ENCODE measurements at places on chromosomes 3 and 15.

DNA sequence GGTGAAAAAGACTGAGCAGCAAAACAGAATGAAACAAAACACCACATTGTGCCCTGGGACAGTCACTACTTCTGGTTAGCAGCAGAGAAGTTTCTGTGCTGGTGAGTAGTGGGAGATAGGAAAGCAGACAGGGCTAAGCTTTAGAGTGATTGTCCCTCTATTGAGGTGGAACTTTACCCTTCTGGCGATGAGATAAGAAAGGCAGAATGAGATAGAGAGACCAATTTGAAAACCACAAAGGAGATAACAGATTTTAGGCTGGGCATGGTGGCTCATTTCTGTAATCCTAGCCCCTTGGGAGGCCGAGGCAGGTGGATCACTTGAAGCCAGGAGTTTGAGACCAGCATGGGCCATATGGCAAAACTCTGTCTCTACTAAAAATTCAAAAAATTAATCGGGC is 208.5 kb downstream of the TBL1XR1 start:
- no peak for DNase-seq

GRCh38 chr15:95162967-95163531 is 931.7 kb downstream of the MCTP2 start:
- no peak for DNase-seq

GRCh38 chr15:72535911-72536310 is 61.8 kb downstream of the ARIH1 start:
- DNase-seq, result no peak

DNA sequence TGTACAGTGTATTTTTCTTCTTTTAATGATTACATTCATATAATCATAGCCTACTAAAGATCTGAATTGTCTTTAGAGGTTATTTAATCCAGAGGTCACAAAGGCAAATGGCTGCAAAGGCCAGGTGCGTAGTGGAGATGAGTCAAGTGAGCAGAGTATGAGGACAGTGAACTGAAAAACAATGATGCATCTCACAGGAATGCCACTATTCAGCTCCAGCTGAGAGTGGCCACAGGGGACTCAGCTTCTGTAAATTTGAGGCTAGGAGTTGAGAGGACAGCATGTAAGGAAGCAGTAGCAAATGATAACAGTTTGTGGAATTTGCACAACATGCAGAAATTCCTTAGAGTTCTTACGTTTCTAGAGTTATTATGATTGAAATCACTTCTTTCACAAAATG is 50.4 kb downstream of the COL6A5 start:
- no peak for DNase-seq

DNA sequence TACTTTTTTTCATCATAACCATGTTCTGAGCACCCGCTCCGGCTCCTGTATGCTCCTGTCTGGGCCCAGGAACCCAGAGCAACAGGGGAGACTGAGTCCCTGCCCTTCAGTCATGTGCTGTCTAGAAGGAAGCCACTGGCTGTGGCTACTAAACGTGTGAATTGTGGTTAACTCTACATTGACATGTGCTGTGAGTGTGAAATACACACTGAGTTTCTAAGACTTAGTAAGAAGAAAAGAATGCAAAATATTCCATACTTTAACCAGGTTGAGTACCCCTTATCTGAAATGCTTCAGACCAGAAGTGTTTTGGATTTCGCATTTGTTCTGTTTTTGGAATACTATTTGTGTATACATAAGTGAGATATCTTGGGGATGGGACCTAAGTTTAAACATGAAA is 42.8 kb upstream of the CGNL1 start:
- DNase-seq, result no peak

DNA sequence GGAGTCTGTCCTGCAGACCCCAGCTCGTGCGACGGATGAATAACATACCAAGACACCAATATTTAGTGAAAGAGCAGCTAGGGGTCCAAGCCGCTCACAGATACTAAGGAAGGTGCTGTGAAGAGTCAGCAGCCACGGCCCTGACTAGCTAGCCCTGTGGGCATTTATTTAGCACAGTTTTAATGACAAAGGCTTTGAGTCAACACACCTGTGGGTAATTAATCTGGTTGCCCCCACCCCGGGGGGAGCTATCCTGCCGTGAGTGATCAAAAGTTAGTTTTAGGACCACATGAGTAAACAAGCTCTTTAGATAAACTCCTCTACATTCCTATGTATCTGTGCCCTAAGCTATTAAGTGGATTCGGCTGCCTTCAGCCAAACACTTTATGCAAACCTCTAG is 18.7 kb downstream of the CAPN3 start:
- DNase-seq, result no peak

- no peak for DNase-seq
Observed at GRCh38 chr3:18114894-18115293, 310.2 kb downstream of the SATB1 start.

- no peak for DNase-seq
Observed at GRCh38 chr3:157170861-157171260, 10.9 kb upstream of the CCNL1 start.

- DNase-seq, result no peak
Observed at GRCh38 chr3:196181127-196181546, 30.1 kb downstream of the ZDHHC19 start.

DNA sequence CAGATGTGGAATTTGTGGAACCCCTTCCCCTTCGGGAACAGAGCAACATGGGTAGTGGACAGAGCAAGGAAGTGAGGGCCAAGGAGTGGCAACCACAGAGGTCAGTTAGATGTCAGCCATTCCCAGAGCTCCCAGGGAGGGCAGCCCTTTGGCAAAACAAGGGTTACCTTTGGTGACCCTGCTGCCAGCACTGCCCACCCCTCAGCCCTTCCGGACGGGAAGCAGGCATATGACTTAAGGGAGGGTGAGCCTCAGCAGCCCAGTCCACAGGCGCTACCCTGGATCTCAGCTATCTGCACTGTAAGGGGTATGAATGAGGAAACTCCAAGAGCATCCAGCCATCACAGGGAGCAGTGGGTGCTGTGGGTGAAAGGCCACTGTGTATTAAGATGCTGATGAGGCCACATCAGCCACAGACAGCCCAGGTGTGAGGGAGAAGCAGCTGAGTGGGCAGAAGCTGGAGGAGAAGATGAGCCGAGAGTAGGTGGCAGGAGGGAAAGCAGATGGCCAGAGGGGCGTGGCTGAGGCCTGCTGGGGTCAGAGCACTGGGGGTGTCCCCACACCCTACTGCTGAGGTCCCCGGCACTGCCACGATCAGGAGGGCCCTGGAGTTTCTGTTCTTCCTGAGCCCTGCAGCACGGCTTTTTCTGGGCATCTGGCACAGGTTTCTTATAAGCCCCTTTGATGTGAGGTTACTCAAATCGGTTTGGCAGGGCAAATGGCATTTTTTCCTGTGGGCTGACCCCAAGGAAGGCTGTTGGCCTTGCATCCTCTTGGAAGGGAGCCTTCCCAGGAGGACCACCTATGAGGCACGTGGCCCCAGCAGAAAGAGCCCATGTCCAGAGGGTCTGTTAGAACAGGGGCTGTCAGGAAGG is 6.2 kb downstream of the PLA2G4D start:
- no peak for DNase-seq

DNA sequence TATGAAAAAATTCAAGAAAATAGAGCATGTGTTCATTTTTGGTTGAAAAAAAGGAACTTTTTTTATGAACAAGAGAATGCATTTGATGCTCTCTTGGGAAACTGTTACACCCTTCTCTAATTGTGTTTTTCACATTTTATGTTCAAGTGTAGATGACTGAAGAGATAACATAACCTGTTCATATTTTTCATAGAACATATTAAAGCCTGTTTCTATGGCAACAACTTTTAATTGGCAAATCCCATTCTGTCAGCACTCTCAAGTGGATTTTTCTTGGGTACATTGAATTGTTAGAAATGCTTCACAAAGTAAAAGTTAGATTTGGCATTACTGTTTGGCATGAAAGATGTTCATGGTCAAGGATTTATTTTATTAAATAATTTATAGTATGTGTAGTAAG is 117.5 kb downstream of the MBNL1 start:
- DNase-seq, result no peak

All from putamen (tissue), 1 donor.